ENCODE measurements at places on chromosomes 6 and 20. TPM values are rescaled to one million over a fixed set of nuclear protein-coding genes. Genes with fewer than 3 reads are reported as not detected.

BPIFB2 gene
- total RNA-seq = not detected

DNA sequence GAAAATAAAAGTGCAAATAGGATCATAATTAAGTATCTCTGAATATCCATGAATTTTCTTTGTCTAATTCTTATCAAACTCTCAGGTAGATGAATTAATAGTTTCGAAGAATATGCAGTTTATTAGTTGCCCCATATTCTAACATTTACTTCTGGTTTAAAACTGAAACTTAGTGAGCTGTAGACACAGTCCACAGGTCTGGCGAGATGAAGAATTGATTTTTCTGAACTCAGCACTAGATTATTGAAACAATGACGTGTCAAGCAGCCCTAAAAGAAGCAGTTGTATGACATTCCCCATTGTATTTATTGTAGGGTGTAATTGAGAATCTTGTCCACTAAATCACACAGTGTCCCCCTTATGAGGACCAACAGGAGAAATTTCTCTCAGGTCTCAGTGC, 407.1 kb downstream of the GRIK2 start:
- DNase-seq = no peak

- no peak for DNase-seq
These were observed 783.4 kb upstream of the CHD6 start for GRCh38 chr20:42401613-42402012.

RNF182 gene
- not detected for total RNA-seq

HLA-DRB1 gene
- 26.4 TPM for total RNA-seq

DNA sequence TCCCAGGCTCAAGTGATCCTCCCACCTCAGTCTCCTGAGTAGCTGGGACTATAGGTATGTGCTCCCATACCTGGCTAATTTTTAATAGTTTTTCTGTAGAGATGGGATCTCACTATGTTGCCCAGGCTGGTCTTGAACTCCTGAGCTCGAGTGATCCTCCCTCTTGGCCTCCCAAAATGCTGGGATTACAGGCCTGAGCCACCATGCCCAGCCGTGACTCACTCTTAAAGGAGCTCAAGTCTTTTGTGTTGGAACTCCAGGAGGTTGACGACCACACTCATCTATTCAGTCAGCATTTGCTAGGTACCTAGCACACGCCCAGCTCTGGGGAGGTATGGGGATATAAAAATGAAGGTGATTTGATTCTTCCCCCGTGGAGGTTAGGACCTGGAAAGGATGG, 62.8 kb downstream of the UTRN start:
- no peak for DNase-seq

DNA sequence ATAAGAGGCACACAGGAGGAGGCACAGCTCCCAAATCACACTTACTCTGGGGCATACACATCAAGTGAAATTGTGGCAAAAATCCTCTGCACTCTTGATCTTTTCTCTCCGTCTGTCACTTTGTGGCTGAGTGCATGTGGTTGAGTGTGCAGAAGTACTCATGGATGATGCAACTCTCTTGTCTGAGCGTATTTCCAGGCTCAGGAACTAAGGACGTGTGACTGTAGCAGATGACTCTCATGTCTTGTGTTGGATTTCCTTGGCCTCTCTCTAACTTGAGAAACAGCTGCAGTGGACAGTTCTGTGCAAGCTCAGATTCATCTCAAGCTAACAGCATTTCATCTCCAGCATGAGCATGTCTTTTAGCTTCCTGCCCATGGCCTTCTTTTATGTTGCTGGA, 245.4 kb upstream of the FLRT3 start:
- DNase-seq = no peak

DDX39B gene
- 179 TPM for total RNA-seq

TCF15 gene
- 11.1 TPM for total RNA-seq

DNA sequence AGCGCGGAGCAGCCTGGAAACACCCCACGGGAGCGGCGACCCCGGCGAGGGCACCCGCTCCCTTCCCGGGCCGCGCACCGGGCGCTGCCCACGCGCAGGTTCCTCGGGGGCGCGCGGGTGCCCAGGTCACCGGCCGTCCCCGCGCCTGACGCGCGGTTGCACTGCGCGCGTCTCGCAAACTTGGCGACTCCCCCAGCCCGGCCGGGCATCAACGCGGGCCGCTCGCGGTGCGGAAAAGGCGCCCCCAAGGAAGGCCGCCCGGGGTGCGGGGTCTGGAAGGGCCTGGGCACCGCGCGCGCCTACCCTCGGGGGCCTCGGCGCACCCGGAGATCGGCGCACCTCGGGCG, 555 bp upstream of the ZBTB46 start:
- no peak for DNase-seq

DNA sequence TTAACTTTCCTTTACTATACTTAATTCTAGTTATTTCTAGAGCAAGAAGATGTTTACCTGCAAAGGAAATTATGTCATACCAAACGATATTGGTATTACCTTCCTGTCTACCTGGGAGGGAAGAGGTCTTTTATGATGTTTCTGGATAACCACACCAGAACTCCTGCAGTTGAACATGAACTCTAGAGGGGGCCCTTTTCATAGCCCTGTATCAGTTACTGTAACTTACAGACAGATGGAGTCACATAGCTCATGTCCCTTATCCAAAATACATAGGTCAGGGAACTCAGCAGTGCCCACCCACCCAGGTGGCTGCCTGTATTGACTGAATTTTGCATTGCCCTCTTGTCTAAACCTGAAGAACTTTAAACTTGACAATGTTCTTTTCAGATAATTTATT, 35.1 kb upstream of the MYL9 start:
- no peak for DNase-seq

BTN1A1 gene
- total RNA-seq = not detected

CSTF1 gene
- total RNA-seq = 16.9 TPM

DNA sequence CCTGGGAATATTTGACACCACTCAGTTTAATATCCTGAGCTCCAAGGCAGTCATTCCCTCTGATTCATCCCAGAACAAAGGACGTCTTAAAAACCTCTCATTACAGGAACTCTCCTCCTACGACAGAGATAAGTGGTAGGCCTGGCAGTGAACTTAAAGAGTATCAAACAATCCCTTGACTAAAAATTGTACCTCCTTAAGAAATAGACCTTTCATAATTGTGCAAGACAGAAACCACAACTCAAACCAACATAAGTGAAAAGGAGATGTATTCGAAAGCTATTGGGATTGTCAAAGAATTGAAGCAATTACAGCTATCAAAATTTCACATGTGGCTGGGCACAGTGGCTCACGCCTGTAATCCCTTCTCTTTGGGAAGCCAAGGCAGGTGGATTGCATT, 19.1 kb upstream of the BNIP5 start:
- DNase-seq = no peak

BTNL2 gene
- not detected for total RNA-seq

DNA sequence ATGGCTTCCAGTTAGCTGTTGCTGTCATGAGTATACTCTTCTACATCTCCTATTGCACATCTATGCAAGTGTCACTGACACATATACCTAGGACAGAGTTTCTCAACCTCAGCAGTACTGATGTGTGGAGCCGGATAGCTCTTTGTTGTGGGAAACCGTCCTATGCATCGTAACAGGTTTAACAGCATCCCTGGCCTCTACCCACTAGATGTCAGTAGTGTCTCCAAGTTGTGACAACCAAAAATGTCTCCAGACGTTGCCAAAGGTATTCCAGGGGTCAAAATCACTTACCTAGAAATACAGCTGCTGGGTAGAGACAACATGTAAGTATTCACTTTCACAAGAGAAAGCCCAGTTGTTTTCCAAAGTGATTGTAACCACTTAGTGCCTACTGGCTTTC, 637.6 kb downstream of the RNF144B start:
- DNase-seq = no peak

DNA sequence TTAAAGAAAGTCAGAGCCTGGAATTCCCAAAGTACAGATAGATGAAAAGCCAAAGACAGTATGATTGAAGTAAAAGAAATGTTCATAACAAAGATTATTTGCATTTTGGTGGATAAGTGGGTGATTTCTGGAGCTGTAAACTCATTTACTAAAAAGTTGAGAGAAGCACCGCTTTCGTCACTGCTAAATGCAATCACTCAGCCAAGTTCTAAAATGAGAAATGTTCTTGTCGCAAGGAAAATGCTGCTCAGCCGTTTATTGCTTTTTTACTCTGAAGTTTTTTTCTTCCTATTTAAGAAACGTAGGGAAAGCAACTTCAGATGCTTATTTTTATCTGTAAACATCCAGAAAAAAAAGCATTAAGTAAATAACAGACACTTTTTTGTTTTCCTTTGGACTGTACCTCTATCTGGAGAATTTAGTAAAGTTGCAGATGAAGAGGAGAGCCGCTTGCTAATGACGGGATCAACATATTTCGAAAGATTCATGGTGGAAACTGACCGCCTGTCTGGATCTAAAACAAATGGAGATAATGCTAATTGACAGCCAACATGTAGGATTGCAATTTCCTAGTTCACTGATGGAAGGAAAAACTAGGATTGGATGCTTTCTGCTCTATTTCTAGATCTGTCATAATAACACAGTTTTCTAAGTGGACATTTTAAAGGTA, 93.8 kb upstream of the BCLAF1 start:
- DNase-seq = no peak

VSTM2L gene
- total RNA-seq = 50.3 TPM

DNA sequence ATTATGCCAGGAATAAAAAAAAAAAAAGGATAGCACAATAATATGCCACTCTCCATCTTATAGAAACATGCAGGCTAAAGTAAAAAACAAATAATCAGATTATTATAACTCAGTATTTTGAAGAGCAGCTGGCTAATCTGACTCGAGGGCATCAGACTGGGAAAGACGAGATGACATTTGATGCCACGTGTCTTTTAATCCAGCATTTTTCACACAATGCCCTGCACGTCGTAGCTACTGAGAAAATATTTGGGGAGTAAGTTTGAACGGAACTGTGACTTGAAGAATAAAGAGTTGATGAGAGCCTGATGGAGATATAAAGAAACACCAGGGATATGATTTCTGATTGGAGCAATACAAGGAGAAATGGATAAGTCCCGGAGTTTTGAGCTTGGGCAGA, 237.7 kb downstream of the ARID1B start:
- no peak for DNase-seq

FGD2 gene
- total RNA-seq = 6.0 TPM

GRCh38 chr6:132483779-132484679, 28.9 kb downstream of the STX7 start:
- DNase-seq = no peak

LTB gene
- total RNA-seq = 0.25 TPM

Measured in left ventricle myocardium inferior (tissue), 1 donor.